ENCODE measurements at places on chromosomes 6 and 20.
A peak's percentile ranks its signal among the peaks of the same experiment; 100 is the strongest.

GRCh38 chr6:128259730-128260685 is 260.4 kb downstream of the PTPRK start:
- no peak for DNase-seq

DNA sequence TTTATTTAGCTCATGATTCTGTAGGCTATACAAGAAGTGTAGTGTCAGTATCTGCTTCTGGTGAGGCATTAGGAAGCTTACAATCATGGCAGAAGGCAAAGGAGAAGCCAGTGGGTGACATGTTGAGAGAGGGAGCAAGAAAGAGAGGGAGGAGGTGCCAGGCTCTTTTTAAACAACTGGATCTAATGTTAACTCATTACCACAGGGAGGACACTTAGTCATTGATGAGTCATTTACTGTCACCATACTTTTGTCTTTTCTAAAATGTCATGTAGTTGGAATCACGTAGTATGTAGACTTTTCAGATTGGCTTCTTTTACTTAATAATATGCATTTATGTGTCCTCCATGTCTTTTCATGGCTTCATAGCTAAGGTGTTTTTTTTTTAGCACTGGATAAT is 58.1 kb downstream of the NUS1 start:
- DNase-seq: no peak

DNA sequence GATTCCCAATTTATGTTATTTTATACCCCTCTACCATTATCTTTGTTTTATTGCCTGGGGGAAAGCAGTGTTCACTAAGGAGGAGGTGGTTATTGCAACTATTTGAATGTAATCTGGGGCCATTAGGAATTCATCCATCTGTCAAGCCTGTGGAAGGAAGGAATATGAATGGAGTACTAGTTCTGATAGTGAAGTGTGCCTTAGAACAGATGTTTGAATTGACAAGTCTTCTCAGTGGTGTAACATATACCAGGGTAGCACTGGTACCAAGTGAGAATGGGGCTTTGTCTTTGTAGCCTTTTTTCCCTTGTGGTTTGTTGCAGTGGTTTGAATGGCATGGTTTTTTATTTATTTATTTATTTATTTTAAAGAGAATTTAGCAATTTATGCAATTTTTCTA is 27.9 kb upstream of the HDAC2 start:
- no peak for DNase-seq

DNA sequence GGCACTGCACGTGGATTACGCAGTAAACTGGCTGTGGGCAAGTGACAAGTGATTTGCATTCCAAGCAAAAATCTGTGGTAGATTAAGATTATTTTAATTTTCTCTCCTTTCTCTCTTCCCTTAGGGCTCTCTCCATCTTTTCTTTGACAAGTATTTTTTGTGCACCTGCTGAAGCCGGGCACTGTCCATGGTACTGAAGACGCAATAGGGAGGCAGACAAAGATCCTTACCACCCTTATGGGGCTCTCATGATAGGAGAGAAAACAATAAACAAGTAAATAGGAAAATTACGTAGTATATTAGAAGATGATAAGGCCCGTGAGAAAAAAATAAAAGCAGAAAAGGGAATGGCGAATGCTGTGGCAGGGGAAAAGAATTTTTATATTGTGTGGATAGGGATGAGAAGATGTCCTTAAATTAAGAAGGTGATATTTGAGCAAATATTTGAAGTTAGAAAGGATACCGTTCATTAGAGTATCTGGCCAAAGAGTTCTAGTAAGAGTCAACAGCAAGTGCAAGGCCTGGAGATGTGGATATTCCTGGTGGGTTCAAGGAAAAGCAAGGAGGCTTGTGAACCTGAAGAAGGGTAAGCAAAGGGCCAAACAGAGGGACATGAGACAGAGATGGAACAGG is 146.0 kb downstream of the LAMP5 start:
- DNase-seq: no peak

DNA sequence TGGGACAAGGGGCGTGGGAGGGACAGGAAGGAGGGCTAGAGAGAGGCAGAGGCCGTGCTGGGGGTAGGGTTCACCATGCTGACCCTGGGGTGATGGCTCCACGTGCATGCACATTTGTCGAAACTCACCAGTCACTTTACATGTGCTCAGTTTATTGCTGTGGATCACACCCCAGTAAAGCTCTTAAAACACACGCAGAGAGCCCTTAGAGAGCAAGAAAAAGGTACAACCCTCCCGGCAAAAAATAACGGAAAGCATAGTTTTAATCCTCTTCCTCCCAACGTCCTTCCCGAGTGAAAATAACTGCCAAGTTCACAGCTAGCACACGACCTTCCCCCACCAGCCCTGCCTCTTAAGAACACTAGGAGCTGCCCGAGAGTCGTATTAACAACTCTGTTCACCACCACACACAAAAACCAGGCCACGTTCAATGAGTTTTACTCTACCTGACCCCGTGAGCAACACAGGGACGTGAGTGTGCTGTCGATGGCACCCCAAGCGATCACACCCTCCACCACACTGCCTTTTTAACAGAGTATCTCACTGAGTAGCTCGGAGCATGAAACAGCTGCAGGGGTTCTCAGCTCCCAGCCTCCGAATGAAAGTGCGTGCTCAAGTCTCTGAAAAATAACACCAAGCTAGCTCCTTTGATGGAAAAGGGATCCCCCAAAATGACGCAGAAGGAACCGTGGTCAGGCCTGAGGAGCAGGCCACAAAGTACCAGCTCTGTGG is 39.7 kb downstream of the TAF4 start:
- no peak for DNase-seq

DNA sequence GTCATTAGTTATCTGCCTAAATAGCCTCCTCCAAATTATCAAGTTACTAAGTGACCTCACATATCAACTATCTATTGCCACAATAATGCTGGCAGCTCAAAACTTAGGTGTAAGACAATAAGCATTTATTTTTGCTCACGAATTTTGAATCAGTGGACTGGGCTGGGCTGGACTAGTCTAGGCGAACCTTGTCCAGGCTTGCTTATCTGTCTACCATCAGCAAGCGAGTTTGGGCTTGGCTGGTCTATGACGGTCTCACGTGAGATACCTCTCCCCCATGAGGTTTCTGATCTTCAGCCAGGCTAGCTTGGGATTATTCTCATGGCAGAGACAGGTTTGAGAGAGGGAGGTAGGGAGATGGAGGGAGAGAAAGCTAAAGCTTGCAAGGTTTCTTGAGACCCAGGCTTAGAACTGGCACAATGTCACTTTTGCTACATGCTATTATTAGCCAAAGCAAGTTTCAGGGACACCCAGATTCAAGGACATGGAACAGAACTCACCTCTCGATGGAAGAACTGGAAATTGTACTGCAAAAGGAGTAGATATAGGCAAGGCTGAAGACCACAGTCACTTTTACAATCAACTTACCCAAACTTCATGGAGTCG is 80.9 kb downstream of the WASF1 start:
- DNase-seq: no peak

DNA sequence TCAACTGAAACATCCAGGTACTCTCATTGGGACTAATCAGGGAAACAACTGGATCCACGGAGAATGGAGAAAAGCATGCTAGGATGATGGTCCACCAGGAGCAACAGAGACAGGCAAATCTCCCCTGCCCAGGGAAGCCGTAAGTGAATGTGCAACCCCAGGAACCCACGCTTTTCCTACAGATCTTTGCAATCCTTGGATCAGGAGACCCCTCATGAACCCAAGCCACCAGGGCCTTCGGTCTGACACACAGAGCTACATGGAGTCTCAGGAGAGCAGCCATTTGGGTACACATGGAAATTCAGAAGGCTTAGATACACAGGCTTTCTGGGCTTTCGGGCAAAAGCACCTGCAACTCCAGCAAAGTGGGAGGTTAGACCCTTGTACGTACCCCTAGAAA is 122.1 kb upstream of the PTCHD4 start:
- no peak for DNase-seq

GRCh38 chr20:23795526-23795925 is 31.0 kb downstream of the CST2 start:
- no peak for DNase-seq

DNA sequence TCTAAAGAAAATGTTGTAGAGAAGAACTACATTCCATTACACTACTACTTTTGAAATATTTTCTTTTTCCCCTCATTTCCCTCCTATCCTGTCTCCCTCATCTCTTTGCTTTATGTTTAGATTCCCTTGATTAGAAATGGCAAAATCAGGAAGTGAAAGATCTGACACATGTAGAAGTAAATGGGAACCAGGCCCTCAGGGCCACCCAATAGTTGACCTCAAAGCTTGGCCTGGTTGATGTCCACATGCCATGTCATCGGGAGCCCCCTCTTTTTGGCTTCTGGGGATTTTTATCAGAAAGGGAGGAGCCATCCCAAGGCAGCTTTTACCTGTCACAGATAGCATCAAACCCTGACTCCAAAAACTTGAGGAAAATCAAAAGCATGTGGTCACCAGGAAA is 168.3 kb upstream of the ECI2 start:
- DNase-seq: no peak

DNA sequence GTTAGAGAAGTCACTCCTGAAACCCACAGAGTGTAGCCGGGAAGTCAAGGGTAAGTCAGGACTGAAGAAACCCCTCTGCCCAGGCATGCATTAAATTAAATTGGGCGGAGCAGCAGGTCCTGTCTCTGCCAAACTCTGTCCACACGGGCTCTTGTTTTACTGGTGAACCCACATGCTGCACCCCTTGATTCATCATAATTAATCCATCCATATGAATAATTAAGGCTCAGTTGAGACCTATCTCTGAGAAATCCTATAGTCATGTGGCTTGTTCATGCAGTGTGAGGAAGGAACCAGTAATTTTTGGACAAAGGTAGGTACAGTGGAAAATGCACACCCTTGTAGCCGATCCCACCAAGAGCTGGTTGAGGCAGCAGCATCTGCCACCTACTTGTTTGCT is 43.0 kb downstream of the PXDC1 start:
- no peak for DNase-seq

GRCh38 chr6:32970413-32971241 is 2.2 kb downstream of the BRD2 start:
- DNase-seq: peak; percentile 55

- DNase-seq: no peak
Measured at GRCh38 chr6:77561768-77562314, 91.0 kb upstream of the MEI4 start.

DNA sequence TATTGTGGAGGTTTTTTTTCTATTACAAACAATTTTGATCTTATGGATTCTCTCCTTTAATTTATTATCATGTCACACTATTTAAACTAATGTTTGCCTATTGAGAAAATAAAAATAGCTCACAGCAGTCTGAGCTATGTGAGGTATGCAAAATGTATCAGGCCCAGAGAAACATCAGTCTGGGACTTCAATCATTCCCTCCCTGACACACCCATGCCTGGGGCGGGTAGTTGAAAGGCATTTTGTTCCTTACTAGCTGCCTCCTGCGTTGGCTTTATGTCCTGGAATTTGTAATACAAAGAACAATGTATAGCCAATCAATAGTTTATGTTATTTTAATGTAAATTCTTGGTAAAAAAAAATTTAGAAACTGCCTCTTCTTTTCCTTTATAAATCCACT is 403.3 kb downstream of the EPM2A start:
- DNase-seq: no peak

GRCh38 chr6:80304014-80304413 is 197.5 kb downstream of the BCKDHB start:
- DNase-seq: no peak

GRCh38 chr6:43784049-43784855 is 14.2 kb downstream of the VEGFA start:
- no peak for DNase-seq

GRCh38 chr6:31336896-31337496 is 20.0 kb downstream of the HLA-B start:
- no peak for DNase-seq

DNA sequence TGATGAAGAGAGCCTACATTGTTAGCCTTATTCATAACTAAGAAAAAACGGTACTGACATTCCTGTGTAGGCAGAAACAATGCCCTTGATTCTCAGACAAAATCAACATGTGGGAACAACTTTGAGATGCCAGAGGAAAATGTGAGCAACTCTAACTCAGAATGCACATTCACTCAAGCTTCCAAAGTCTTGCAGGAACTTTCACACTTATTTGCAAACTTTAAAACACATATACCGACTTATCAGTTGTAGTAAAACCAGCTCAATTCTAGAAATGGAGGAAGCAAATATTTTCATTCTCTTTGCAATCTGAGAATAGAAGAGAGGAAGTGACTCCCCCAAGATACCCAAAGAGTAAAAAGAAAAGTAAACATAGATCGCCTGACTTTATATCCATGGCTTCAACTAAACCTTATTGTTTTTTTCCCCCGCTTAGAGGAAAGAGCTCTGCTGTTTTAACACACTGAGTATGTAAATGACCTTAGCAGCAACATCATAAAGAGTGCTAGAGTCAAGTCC is 117.6 kb downstream of the EPB41L2 start:
- no peak for DNase-seq

All from effector CD4-positive, alpha-beta T cell (primary cell).